ENCODE measurements at places on chromosomes 1 and 21.

GRCh38 chr1:22850681-22851080 lies 122.0 kb downstream of the LACTBL1 start:
- peak; percentile 82 for DNase-seq

GRCh38 chr1:59071876-59072582 lies 224.9 kb upstream of the FGGY start:
- no peak for DNase-seq

DNA sequence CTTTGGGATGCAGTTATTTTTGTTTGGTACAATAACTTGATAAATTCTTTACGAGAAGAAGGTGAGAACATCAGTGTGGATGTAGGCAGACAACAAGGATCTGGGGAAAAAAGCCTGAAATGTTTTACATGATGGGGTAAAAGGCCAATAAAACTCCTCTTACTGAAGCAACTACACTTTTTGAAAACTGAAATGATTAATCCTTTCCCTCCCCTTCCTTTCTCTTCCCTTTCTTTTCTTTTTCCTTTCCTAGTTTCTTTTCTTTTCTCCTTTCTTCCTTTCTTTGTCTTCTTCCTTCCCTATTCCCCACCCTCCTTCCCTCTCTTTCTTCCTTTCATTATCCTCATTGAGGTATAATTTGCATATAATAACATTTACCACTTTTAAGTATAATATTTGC lies 24.6 kb downstream of the F5 start:
- no peak for DNase-seq

DNA sequence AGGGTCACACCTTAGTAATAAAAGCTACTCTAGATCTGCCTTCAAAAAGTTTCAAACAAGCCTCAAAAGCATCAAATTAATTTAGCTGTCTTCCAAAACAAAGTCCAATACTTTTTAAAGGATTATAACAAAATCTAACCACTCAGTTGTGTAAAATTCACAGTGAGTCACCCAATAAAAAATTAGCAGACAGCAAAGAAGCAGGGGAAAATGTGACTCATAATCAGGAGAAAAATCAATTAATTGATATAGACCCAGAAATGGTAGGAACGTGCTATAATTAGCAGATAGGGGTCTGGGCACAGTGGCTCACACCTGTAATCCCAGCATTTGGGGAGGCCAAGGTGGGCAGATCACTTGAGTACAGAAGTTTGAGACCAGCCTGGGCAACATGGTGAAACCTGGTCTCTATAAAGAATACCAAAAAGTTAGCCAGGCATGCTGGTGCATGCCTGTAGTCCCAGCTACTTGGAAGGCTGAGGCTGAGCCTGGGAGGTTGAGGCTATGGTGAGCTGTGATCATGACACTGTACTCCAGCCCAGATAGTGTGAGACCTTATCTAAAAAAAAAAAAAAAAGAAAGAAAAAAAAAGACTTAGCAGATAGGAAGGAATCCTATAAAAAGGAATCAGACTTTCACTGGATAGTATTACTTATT lies 8.1 kb upstream of the MYOG start:
- no peak for DNase-seq

- no peak for DNase-seq
These were observed 52.4 kb downstream of the HIVEP3 start for GRCh38 chr1:41866285-41866684.

GRCh38 chr1:16484931-16485330 lies 29.2 kb downstream of the RNU1-1 start:
- DNase-seq = no peak

DNA sequence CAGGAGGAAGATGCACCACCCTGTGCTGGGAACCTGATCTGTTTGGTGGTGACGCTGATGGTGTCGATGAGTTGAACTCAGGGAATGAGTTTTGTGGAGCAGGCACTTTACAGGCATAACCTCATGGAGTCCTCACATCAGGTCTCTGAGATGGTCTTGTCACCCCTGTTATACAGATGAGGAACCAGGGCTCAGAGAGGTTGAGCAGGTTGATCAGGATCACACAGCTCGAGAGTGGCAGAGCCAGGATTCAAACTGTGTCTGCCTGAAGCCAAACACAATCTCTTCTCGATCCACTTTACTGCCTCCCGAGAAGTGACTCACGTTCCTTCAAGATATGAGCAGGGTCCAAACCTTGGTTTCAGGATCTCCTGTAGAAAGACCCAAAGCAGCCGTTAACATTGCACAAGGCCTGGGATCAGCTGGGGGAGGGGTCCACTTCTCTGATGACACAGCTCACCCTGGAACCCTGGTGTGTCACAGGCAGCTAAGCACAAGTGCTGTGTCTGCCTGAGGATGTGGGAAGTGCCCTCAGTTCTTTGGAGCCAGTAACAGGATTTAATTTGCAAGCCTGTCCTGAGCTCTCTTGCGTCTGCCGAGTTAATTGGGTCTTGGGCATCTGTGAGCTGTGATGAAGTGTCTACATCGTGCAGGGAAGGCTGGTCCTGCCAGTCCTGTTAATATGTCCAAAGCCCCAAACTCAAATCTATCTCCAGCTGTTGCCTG lies 65.4 kb upstream of the STUM start:
- no peak for DNase-seq

DNA sequence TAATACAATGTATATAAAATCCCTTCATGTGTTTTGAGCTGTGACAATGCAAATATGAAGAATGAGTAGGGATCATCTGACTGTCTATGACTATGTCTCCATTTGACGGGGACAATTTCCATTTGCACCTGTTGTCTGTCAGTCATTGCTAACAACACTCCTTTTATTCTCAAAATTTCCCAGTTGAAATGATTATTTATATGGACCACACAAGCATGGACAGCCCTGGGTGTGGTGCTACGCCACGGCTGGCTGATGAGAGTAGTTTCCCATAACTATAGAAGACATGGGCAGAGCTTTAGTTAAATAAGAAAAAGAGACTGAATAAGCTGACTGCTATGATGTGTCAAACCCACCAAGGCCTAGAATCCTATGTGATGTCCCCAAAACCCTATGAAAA lies 135.8 kb downstream of the MAP3K21 start:
- DNase-seq = no peak

GRCh38 chr1:23163395-23163794 lies 5.3 kb downstream of the LUZP1 start:
- no peak for DNase-seq

- no peak for DNase-seq
These were observed 21.1 kb downstream of the ADARB1 start for GRCh38 chr21:45095505-45095904.
